ENCODE measurements at places on chromosomes 16 and 17.

GRCh38 chr16:25041471-25041870 lies 26.3 kb upstream of the ARHGAP17 start:
- DNase-seq, result no peak

- no peak for DNase-seq
These were observed 263.5 kb downstream of the SNX29 start for GRCh38 chr16:12240036-12240435.

GRCh38 chr17:56937687-56938086 lies 23.2 kb downstream of the COIL start:
- DNase-seq, result no peak

- peak; percentile 81 for DNase-seq
These were observed 78.3 kb downstream of the RPA1 start for GRCh38 chr17:1907909-1908698.

GRCh38 chr16:50509521-50510341 lies 38.5 kb upstream of the NKD1 start:
- no peak for DNase-seq

DNA sequence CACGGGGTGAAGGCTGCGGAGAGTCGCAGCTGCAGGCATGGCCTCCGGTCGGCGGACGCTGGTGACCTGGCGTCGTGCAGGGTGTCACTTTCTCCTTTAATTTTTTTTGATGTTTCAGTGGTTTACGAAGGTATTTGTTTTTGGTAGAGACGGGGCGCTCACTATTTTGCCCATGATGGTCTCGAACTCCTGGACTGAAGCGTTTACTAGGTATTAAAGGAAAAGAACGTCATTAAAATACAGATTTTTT lies 17.1 kb downstream of the ZNF213 start:
- DNase-seq, result no peak

DNA sequence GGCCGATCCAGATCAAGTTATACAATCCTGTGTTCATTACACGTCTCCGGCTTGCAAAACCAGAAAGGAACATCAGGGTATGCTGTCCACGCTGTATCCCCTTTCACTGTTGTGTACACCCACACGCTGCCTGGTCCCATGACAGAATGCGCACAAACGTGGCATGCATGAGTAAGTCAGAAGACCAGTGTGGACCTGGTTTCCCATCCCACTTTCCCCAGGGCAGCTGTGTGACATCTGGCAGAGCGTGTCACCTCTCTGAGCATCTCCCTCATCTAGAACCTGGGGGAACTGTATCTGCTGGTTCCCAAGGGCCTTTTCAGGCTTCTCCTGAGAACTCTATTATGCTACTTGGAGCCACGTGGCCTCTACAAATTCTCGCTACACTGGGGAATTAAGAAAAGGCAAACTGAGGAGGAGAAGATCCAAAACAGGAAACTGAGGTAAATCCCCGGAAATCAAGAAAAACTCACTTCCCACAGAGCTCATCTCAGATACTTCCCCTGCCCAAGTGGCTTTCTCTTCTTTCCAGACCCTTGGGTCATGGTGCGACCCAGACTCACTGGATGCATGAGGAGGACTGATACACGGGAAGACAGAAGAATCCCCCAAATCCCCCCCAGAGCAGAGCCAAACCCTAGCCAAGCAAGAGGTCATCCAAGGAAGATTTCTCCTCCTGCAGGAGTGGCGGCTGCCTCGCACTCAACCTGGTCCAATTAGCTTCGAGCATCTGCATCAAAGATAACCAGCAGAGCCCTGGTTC lies 139.3 kb downstream of the GAS7 start:
- DNase-seq, result no peak

DNA sequence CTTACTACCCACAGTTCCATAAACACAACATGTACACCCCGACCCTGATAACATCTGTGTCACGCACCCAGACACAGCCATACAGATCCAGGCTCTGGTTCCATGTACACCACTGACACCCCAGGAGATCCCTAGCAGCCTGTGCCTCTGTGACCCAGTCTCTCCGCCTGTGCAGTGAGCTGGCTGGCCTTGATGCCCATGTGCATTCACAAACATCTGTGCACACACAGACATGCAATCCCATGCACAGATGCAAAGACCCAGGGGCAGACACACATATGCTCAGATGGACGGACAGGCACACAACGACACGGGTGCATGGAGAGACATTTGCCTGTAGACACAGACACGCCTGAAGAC lies 4.1 kb downstream of the CCDC102A start:
- DNase-seq, result no peak

GRCh38 chr17:56756536-56756935 lies 77.2 kb downstream of the C17orf67 start:
- DNase-seq, result no peak

Data from brain (organoid and tissue), 16 donors.